Breast epithelium (tissue), 4 donors: ENCODE measurements at places on chromosomes 1 and 21. TPM values are rescaled to one million over a fixed set of nuclear protein-coding genes. Genes with fewer than 3 reads are reported as not detected.

- DNase-seq = no peak
These were observed 13.5 kb upstream of the TINAGL1 start for GRCh38 chr1:31562707-31563360.

DNA sequence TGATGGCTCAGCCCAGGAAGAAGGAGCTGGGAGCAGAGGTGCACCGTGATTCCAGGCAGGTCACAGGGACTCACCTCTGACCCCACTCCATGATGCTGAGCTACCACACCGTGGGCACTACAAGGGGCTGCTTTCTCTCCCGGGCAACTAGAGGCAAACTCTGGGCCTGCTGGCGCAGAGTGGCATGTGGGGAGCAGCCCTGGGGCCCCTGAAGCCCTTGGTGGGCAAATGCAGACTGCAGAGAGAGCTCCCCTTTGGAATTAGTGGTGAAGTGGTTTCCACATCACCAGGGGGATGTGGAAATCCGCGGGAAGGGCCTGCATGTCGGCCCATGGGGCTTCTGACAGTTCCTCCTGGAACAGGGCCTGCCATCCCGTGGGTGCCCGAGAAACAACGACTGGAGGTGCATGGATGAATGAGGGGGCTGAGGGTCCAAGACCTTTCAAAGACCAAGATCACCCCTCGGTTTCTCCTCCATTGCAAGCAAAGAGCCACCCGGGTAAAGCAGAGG, 11.8 kb upstream of the MMEL1 start:
- DNase-seq = no peak

Gene ESPN
- total RNA-seq = 10.8 TPM

- no peak for DNase-seq
These were observed 230.8 kb upstream of the CHRM3 start for GRCh38 chr1:239155466-239156091.
